ENCODE measurements at places on chromosomes 3 and 15. TPM values are rescaled to one million over a fixed set of nuclear protein-coding genes. Genes with fewer than 3 reads are reported as not detected.
A peak's percentile ranks its signal among the peaks of the same experiment; 100 is the strongest.

Gene USP8
- total RNA-seq = 46.7 TPM

DNA sequence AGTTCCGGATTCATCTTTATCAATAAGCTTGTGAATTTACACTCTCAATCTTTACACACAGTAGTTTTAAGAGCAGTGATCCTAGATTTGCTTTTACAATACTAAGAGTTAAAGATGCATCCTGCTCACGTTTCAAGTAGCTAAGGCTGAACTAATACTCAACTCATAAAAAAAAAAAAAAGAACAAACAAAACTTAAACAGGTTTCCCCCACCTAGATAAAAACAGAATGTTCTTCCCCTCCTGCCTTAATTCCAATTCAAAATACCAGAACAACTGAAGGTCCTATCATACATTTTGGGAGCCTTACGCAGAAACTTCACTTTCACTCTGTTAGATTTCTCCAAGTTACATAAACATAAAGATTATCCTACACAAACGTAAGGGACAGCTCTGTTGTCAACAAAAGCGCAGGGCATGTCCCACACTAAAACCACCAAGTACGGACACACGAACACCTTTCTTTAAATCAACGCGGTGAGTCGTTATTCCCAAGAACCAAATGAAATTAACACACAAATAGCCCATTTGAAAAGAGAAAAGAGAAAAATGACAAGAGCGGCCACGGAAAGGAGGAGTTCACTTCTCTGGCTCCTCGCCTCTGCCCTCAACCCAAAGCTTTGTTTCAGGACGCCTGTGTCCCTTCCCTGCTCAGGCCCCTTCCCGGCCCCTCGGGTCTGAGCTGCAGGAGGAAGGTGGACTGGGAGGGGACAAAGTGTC, 941 bp downstream of the CBLB start:
- DNase-seq = no peak

Gene CPNE9
- 0.11 TPM for total RNA-seq

GRCh38 chr3:5195605-5196004, 8.1 kb downstream of the EDEM1 start:
- no peak for DNase-seq

GRCh38 chr3:99755831-99756230, 61.8 kb upstream of the CMSS1 start:
- DNase-seq = no peak

DNA sequence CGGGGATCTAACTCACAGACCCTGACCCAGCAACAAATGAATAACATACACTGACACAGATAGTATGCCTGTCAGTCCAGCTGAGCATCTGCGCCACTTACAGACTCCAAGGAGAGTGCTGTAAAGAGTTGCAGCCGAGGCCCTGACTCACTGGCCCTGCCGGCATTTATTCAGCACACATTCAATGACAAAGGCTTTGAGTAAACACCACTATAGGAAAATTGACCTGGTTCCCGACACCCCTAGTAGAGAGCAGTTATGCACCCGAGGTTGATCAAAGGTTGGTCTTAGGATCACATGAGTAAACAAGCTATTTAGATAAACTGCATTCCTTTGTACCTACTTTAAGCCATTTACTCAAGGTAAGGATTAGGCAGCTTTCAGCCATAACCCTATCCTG, 22.7 kb downstream of the LARS2 start:
- no peak for DNase-seq

Gene MYD88
- 11.1 TPM for total RNA-seq

- no peak for DNase-seq
These were observed 61.6 kb downstream of the OTOL1 start for GRCh38 chr3:161558236-161558635.

DNA sequence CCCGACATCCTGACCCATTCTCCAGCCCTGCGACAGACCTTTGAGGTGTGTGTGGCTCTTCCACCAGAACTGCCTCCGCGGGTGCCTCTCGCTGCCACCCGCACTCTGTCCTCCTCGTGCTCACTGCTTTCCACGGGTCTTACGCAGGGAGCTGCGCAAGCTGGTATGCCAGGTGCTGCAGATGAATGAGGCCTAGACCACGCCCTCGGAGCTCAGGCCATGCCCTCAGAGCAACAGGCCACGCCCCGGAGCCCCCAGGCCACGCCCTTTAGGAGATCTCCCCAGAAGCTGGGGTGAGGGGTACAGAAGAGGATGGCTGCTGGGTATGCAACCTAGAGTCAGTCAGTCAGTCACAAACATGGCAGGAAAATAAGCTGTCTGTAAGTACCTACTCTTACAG, 300.3 kb downstream of the GABRG3 start:
- DNase-seq = no peak

Gene CASR
- total RNA-seq = not detected

Gene WDR93
- not detected for total RNA-seq

GRCh38 chr3:38283810-38284755, 2.0 kb downstream of the SLC22A14 start:
- no peak for DNase-seq

GRCh38 chr3:196287090-196287439, 461 bp downstream of the PCYT1A start:
- peak; percentile 58 for DNase-seq

DNA sequence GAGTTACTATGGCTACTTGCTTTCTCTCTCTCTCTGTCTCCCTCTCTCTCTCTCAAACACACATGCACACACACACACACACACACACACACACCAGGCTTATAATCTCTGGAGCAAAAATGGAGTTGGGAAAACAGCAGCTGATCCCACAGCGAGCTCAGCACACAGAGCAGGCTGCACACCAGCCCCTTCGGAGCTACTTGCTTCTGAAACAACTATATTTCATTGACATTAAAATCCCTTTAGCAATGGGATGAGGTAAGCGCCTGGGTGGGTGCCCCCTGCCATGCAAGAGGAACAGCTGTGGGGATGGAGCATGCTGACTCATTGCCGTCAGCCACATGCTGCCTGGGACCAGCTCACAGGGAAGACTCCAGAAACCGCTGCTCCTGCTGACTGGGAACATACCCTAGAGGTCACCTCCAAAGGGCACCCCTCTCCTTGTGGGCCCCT, 45.7 kb downstream of the B3GNT5 start:
- DNase-seq = peak; percentile 84
